ENCODE measurements at places on chromosomes 16 and 17.

DNA sequence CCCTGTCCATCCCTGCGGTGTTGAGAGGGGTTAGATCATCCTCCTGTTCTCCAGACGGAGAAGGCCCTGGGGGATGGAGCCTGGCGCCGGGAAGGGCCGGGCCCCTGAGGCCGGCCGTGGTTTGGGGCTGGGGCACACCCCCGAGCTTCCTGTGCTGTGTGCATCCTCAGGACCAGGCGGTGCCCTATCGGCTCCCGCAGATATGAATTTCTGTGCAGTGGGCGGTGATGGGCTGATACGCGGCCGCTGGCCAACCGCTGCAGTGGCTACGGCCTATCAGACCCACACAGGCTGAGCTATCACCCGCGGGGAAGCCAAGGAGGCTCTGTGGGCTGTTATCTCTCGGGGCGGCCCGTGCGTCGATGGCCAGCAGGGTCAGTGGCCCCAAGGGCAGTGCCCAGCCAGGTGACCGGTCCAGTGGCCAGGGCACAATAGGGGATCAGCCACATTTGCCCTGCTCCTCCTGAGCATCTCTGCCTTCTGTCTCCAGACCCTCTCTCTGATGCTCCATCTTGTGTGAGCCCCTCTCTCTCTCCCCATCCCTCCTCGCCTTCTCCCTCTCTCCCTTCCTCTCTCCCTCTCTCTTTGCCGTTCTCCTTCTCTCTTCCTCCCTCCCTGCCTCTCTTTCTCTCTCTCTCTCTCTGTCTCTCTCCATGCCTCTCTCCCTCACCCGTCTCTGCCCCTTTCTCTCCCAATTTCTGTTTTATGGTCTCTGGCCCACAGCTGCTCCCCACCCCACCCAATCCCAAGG, 38.7 kb downstream of the ZFPM1 start:
- DNase-seq = no peak

- no peak for DNase-seq
Measured at GRCh38 chr16:72174726-72175125, 2.8 kb upstream of the PMFBP1 start.

- DNase-seq = no peak
Measured at GRCh38 chr17:42882166-42882565, 18.4 kb upstream of the G6PC1 start.

DNA sequence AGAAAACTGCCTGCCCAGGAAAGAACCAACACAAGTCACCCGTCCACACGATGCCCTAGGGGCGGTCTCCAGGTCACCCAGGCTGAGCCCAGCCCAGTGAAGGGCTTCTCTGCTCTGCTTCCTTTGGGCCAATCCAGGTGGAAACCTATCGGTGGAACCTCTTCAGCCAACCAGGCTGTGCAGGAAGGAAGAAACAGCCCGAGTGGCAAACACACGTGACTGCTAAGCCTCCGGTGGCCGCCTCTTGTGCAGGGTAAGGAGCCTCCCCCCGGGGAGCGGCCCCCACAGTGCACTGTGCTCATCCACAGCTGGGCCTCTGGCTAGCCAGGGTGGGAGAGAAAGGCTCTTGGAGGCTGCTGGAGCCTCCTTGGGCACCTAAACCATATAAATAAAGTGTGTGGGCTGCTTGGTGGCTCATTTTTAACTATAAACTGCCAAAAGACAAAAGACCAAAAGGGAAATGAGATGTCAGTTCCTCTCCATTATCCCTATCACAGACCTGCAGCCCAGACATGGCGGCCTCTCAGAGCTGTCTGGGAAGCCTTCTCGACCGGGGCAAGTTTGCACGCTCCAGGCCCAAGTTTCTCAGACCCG, 2.4 kb downstream of the RTN4RL1 start:
- no peak for DNase-seq
